ENCODE measurements at places on chromosomes 12 and 14.

DNA sequence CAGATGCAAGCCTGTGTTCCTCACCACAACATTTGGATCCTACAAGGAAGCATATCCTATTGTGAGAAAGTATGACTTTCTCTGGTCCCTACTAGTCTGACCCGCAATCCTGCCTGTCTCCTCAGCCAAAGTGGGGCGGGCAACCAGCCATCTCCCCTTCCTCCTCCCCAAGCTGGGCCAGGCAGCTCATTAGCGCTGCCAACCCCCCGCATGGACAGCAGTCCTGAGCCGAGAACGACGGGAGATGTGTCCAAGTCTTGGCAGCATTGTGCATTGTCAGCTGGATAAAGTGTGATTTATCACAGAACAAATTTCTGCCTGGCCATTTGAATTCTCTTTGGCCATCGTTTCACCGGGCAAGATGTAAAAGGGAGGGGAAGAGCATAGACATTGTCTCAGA, 139.4 kb downstream of the SLC15A4 start:
- no peak for DNase-seq

DNA sequence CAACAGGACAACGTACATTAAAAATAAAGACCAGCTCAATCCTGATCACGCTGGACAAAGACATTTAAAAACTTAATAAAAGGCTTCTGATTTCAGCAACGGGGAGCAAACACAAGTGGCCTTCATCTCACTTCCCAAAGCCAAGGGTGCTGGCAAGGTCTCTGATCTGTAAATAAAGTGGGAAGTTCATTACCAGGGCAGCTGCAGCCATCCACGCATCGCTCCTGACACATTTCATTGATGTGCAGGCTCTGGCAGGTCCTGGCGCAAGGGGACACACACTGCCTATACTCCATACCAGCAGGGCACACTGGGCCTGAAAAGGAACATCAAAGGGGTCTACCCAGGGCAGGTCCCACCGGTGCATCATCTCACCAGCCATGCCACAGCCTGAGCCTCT, 51.0 kb downstream of the VWF start:
- DNase-seq: no peak

DNA sequence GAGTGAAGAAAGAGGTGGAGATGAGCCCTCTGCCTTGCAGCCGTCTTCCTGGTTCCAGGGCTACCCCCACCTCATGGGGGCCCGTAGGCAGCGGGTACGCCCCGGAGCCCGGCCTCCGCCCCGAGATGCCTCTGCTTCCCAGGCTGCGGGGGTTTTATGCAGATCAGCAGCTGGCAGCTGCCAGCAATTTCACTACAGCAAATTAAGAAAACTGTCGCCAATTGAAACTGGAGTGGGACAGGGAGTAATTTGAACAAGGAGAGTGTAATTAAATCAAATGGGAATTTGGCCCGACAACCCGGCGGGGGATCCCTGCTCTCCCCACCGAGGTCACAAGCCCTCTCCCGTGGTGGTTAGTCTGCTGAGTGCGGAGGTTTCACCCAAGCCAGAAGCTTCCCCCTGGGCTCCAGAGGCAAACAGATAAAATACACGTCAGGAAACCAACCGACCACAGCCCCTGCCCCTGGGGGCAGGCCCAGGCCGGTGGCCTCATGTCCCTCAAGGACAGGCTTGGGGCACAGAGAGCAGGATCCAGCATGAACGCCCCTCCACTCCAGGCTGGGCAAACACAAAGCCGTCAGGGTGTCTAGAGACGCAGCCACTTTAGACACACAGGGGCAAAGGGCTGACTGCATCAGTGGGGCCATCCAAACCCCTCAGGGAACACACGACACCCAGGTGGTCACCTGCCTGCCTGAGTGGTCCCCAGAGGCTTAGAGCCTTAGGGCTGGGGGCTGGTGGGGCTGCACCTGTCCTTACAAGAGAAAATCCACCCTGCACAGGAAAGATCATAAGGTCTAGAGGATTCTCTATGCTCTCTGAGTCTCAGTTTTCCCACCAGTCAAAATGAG, 53.8 kb downstream of the TESC start:
- DNase-seq: no peak

DNA sequence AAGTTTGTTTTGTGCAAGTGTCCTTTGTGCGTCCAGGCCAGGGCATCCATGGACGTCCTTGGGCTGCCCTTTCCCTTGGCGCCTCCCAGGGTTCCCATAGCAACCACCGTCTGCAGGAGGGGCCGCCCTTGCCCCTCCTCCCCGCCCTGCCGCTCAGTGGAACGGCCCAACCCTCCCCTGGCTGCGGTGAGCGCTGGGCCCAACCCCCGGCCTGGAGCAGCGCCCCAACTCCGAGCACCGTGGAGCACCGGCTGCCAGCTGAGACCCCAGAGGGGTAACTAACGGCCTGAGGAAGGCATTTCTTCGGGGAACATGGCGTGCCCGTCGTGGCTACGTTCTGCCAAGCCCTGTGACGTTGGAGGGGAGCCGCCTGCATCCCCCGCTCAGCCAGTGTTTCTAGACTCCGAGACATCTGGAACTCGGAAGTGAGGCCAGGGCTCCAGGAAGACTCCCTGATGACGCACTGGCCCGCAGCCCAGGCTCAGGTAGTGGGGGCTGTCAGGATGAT, 5.3 kb upstream of the ACACB start:
- DNase-seq: peak; percentile 10

DNA sequence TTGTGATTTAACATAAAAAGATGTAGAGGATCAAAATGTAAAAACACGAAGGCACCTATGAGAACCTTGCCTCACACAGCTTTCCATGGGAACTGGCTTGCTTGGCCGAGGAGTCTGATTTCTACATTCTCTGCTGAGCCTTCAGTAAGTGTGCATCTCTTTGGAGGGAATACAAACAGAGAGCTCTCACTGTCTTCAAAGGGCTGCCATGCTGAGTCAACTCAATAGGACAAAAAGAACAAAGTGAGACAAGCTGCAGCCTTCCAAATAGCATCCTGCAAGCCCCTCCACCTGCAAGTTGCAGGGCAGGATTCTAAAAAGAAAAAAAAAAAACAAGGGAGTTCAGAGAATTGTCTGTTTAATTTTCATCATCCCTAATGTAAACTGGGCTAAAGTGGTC, 411.9 kb downstream of the NELL2 start:
- DNase-seq: no peak

DNA sequence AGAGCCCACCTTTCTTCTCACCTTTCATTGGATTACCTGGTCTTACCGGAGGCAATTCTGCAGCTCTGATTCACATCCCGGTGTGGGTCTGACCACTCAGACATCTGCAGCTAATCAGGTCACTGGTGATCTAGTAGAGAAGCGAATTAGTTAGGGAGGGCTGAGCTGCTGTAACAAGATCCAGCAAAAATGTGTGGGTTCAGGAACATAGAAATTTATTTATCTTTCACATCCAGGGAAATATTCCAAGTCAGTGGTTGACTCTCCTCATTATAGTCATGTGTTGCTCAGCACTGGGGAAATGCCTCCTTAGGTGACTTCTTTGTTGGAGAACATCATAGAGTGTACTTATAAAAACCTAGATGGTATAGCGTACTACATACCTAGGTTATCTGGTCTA, 218.7 kb upstream of the PELI2 start:
- no peak for DNase-seq

GRCh38 chr14:73145371-73145770, 9.1 kb downstream of the PSEN1 start:
- no peak for DNase-seq

GRCh38 chr14:42002141-42002540, 395.5 kb downstream of the LRFN5 start:
- no peak for DNase-seq

DNA sequence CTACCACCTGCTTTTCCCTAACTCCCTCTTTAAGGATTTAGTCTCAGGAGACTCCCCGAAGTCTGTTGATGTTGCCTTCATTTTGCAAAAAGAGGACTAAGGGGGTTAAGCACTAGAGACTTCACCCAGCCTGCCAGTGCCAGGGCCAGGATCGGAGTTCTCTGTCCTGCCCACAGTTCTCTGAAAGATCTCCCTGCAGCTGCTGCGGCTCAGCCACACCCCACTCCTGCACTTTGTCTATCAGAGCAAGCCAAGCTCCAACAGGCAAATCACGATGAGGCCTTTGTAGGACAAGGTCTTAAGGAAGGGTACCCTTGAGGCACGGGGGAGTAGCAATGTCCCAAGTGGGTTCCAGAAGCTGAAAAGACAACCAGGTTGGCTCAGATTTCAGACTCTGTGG, 148.8 kb upstream of the EGLN3 start:
- DNase-seq: no peak

- DNase-seq: no peak
Measured at GRCh38 chr14:34029921-34030334, 79.1 kb upstream of the EGLN3 start.

All from RCC 7860 (cell line).